HCEC 1CT (cell line): ENCODE measurements at places on chromosomes 11 and 22.

DNA sequence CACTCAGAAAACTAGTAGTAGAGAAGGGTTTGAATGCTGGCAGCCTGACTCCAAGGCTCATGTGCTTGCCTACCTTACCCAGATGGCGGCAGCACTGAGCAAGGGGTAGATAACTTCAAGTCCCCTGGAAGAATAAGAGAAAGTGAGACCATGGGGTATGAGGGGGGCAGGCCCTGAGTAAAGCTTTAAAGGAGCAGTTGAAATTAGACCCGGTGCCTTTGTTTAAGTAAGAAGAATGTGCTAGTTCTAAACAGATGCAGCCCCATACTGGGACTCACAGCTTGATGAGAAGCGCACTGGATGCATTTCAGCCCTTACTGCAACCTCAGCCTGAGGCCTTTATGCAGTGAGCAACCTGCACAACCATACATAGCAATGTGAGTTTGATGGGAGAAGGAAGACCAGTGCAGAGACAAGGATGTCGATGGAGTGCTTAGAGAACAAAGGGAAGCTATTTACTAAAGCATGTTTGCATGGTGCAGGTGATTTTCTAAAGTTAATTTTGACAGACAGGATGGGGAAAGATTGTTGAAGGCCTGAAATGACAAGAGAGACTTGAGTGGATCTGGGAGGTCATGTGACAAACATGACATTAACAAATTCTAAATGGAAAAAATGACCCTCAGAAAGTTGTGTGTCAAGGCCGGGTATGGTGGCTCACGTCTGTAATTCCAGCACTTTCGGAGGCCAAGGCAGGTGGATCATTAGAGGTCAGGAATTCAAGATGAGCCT, 27.1 kb upstream of the TMA7B start:
- peak; percentile 14 for DNase-seq

DNA sequence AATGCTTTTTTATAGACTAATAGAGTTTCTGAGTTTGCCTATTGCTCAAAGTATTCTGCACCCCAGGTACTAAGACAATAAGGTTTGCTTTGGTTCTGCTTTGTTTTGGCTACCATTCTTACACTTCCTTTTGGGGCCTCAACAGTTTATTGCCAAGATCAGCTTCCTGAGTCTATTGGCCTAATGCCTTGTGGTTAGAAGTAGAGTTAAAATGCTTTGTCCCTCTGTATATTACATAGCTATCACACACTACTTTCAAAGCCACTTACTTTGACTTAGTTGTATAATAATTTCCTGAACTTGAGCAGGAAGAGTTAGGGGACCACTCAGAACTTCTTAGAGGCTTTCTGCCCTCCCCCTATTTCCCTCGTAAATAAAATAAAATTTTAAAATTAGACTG, 96.5 kb downstream of the DLG2 start:
- no peak for DNase-seq

- DNase-seq, result no peak
These were observed 4.8 kb downstream of the PHLDA2 start for GRCh38 chr11:2924381-2924780.

- peak; percentile 51 for DNase-seq
These were observed 118.9 kb downstream of the PLEKHA7 start for GRCh38 chr11:16895306-16895705.

- no peak for DNase-seq
These were observed 17.0 kb downstream of the THY1 start for GRCh38 chr11:119406005-119406404.

DNA sequence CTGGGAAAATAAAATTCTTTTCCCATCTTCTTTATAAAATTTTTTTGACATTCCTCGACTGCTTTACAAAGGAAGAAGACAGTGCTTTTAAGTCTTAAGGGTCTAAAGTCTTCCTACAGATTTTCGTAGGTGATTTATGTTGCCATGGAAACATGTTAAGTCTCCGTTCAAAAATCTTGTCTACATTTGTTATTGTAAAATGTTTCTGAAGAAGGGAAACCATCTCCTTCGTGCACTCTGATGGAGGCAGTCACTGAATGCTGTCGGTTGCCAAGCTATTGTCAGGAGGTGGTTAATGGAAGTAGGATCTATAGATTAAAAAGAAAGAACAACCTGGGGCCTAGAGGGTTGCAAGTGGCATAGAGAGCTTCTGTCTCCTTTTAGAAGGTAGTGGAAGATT, 52.6 kb downstream of the MAP6 start:
- DNase-seq, result no peak

- peak; percentile 39 for DNase-seq
These were observed 60.8 kb upstream of the ZBED5 start for GRCh38 chr11:10918698-10919097.

- DNase-seq, result no peak
These were observed 855.9 kb downstream of the TBC1D22A start for GRCh38 chr22:47618180-47619010.

GRCh38 chr11:35260342-35260985, 121.5 kb downstream of the CD44 start:
- DNase-seq, result peak; percentile 91

DNA sequence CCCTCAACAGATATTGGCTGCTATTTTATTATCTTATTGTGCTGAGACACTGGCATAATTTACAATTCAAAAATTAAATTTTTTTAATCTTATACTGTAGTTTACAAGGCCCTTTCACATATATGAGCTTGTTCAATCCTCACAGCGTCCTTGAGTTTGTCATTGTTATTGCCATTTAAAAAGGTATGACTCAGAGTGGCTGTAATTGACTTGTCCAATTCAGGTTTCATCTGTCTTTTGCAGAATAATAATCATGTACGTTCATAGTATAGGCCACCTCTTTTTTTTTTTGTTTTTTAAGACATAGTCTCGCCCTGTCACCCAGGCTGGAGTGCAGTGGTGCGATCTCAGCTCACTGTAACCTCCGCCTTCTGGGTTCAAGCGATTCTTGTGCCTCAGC, 11.5 kb downstream of the PTPRJ start:
- no peak for DNase-seq

DNA sequence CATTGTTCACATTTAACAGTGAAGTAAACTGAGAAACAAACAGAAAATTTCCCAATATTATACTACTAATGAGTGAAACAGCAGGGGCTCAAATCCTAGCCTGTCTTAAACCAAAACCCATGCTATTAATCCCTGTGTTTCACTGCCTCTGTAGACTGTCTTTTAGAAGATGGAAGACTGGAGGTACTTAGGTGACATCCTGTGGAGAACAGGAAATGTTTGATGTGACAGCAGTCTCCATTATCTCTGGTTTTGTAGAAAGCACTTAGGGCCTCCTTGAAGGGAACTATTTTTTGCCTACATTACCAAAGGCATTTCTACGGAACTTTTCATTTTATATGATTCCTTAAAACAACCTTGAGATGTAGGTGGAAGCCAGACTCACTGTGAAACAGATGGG, 288.1 kb upstream of the SORL1-AS1 start:
- DNase-seq, result no peak

DNA sequence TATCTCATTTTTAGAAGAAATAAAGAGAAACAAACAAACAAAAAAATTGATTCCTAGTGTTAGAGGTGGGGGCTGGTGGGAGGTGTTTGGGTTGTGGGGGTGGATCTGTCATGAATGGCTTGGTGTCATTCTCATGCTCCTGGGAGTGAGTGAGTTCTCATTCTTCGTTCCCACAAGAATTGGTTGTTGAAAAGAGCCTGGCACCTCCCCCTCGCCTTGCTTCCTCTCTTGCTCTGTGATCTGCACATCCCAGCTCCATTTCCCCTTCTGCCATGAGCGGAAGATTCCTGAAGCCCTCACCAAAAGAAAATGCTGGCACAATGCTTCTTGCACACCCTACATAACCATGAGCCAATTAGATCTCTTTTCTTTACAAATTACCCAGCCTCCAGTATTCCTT, 277.8 kb downstream of the ST3GAL4 start:
- no peak for DNase-seq

DNA sequence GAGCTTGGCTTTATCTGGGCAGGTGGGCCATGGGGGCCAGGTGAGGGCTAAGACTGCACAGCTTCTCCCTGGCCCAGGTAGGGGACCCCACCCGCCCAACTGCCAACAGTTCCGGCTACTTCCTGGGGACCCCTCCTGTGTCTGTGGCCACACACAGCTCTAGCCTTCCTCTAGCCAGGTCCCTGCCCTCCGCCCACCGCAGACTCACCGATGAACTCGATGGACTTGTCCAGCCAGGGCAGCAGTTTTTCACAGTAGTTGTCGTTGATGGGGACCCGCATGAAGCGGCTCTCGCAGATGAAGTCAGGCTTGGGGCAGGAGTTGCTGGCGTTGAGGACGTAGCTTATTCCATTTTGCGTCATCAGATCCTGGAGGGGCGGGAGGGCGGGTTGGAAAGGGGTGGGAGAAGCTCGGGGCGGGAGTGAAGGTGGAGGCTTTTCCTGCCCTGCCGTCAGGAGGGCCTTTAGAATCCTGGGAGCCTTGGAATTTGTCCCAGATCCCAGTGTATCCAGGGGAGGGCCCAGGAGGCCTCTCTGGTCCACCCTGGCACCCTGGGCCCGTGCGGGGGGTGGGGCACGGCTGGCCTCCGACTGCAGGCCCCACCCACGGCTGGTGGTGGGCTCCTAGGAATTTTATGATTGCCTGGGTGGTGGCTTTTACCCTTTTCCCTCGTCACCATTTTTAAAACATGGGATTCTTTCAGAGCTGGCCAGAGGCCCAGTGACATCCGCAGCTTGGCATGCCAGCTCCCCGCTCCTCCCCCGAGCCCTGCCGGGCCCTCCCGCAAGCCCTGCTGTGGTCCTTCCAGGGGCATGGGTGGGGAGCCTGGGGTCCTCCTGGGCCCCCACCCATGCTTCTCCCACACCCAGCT, 13.9 kb downstream of the DUSP8 start:
- DNase-seq, result peak; percentile 26

- DNase-seq, result peak; percentile 51
These were observed 20.8 kb downstream of the DGCR6L start for GRCh38 chr22:20298803-20299745.

DNA sequence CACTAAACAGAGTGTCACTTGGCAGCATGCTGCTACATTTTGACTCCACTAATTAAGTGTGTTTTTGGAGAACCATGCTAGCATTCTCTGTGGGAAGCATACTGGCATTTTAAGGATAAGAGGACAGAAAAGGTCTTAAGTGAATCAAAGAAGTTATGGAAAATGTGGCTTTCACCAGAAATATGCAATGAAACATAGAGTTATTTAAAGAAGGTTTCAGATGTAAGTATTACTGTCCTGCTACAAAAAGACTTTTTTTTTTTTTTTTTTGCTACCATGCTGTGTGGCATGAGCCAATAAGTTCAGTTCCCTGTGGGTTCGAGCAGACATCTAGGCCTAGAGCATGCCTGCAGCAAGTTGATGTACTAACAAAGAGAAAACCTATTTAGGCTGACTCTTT, 187.6 kb downstream of the MSANTD4 start:
- no peak for DNase-seq

GRCh38 chr11:112085822-112086421, 634 bp downstream of the TIMM8B start:
- DNase-seq, result peak; percentile 28

- no peak for DNase-seq
These were observed 238.6 kb downstream of the GRM5 start for GRCh38 chr11:88827018-88827676.

GRCh38 chr11:110859240-110859840, 147.1 kb upstream of the ARHGAP20 start:
- DNase-seq, result no peak

- no peak for DNase-seq
These were observed 32.4 kb downstream of the SPECC1L start for GRCh38 chr22:24303007-24303406.

DNA sequence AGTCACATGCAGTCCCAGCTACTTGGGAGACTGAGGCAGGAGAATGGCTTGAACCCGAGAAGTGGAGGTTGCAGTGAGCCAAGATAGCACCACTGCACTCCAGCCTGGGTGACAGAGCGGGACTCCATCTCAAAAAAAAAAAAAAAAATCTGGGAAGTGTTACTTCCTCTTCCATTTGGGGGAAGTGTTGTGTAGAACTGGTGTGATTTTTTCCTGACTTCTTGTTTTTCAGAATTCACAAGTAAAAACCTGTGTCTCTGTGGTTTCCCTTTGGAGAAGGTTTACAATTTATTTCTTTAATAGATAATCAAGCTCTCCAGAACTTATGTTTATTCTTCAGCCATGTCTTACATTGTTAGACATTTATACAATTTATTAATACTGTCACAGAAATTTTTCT, 396.1 kb downstream of the BRD1 start:
- DNase-seq, result no peak

DNA sequence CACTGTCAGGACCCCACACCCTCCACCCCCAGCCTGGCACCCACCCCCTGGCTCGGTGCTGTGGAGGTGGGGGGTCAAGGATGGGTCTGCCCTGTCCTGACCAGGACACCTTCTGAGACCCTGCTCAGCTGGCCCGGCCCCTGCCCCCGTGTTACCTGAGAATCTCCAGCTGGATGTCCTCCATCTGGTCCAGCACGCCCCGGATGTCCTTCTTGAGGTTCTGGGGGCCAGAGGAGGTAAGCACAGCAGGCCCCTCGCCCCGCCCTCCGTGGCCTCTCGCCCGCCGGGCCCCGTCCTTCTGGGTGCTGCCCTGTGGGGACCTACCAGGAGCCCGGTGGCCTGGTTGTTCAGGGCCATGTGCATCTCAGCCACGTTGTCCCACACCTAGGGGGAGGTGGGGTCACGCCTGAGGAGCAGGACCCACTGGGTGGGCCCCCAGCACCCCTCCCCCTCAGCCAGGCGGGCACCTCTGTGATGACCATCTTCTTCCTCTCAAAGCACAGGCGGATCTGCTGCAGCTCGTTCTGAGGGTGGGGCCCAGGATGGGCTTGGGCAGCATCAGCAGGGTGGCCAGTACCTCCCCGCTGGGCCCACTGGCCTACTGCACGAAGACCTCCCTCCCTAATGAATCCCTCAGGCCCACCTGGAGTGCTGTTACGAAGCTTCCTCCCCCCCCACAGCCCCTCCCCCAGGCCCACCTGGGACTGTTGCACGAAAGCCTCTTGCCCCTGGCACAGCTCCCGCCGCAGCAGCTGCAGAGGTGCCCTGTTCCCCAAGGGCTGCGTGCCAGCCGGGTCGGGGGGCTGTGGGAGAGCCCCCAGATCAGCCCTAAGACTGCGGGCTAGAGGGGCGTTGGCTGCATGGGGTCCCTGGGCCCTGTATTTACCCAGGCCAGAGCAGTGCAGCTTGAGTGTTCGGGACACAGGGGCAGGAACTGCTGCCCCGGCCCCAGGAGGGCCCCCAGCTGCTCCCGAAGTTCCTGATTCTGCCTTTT, 1.3 kb downstream of the CCDC188 start:
- DNase-seq, result no peak

GRCh38 chr22:26921726-26922125, 264.3 kb downstream of the MIAT start:
- no peak for DNase-seq

DNA sequence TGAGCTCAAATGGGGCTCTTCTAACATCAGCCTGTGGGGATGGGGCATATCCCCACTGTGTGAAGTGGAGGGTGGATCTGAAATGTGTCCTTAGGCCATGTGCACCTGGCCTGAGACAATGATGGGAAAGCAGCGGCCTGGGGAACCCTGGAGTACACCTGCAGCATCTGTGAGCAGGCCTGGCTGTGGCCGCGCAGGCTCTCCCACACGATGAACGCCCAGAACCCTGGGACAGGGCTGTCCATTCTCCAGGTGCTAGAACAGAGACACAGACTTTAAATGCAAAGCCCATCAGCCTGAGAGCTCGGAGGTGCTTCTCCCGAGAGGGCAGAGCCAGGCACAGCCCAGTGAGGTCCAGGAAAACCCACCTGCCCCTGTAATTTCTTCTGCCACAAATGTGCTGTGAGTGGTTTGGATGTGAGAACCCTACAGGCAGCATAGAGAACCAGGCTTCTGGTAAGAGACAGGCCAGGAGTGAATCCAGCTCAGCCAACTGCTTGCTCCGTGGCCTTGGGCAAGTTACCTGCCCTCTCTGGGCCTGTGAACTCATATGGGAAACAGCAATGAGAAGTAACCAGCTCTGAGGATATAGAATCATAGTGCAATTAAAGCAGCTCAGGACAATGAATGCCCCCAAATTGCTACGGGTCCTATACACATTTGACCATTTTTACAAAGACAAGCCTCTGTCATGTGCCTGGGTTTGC, 167.9 kb downstream of the SHANK2 start:
- DNase-seq, result no peak
